GM12891 (cell line): ENCODE measurements at places on chromosomes 3 and 15.

- no peak for DNase-seq
These were observed 2.2 kb downstream of the SECISBP2L start for GRCh38 chr15:49044002-49044401.

GRCh38 chr3:31704591-31705179 lies 172.0 kb downstream of the STT3B start:
- DNase-seq: no peak

- no peak for DNase-seq
These were observed 45.8 kb downstream of the KLF15 start for GRCh38 chr3:126311338-126311978.

DNA sequence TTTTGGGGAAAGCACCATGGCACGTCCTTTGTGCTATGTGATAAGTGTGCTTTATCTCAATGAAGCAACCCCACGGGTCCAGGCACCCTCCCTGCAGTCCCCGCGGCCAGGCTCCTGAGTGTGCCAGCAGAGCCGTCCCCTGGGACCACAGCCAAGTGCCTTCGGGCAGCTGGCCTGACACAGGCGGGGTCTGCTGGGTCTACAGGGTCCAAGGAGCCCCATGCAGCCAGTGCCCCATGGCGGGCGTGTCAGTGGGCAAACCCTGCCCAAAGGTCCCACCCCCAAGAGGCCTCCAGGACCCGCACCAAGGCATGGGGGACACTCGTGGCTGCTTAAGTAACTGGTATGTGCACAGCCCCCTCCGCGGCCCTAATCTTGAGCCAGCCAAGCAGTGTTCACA lies 35.3 kb downstream of the KLHL25 start:
- DNase-seq: no peak

DNA sequence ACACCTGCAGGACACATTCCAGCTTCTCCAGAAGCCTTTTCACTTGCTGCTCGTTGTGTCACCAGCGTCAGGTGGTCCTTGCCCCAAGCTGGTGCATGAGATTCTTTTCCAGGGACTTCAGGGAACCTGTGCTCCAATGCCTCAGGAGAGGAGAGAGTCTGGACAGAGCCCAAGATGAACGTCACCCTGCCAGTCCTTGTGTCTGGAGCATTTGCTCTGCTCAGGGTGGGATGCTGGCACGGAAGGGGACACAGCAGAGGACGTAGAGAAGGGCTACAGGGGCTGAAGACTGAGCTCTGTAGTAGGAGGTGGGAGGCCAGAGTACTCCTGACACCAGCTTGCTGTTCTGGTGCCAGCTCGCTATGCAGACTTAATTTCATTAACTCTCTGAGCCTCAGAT lies 262.1 kb downstream of the XXYLT1 start:
- DNase-seq: no peak

- DNase-seq: no peak
These were observed 685.7 kb downstream of the MECOM start for GRCh38 chr3:168977716-168978374.

DNA sequence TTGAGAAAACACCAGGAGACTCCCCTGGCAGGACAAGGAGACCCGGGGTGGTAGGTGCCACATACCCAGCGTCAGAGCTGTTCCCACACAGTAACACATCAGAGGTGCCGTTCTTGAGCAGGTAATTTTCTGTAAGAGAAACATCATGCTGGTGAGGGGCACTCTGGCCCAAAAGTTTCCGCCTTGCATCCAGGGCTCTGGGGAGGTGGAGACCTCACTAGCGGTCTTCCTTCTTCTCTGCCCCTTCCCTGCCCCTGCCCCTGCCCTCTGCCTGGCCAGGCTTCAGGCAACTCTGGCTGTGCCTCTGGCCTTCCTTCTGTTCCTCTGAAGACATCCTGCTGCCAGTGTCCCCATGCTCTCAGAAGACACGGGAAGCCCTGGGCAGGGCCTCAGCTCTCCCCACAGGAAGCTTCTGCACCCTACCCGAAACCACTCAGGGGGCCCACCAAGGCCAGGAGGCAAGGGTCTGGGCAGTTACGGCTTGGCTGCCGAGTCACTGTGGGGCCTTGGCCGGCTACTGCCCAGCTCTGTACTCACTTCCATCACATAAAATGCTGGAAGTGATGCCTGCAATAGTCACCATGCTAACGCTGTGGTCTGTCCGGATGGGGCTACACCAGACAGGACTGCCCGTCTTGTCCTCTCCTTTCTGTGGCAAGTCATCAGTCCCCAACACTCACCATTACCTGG lies 41.3 kb downstream of the SCN5A start:
- DNase-seq: no peak

GRCh38 chr3:171226794-171227193 lies 200.3 kb upstream of the SLC2A2 start:
- DNase-seq: no peak

DNA sequence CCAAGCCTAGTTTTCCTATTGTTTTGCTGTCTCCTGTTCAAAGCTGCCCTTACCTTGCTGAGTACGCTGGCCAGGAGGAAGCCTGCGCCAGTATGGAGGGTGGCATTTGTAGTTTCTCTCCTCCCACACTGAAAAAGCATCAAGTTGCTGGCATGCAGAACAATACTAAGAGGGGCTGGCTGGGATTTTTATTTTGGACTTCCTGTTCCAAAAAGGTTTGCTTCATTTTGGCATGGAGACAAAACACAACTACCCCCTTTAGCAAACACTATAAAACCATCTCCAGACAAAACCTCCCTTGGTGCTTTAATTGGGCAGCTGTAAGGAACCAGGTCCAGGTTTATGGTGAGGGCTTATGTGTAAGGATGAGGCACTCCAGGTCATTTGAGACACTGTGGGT lies 457.6 kb downstream of the PDCD6IP start:
- DNase-seq: no peak

DNA sequence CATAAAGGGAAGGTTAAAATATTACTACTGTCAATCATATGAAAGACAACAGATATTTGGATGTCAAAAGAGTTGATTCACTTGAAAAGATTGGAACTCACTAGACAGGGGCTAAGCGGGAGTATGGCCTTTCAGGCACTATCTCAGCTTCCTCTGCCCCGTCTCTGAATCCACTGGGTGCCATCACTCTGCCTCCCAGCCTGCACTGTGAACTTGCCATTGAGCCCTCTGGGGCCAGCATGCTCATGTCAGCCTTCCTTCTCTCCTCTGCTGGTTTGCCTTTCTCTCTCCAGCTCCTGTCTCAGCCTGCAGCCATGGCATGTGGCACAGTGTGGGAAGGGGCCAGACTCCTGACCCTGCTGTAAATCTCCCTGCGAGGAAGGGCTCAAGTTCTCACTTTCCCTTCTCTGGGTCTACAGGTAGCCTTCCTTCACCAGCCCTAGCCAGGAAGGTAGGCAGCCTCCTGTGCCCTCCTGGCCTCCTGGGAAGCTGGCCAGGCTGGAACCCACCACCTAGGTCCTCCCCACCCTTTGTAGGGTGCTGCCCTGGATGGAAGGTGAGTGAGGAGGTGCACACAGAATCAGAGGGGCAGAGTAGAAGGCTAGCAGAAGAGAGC lies 54.0 kb upstream of the SLCO2A1 start:
- no peak for DNase-seq

GRCh38 chr3:148816981-148817525 lies 10.6 kb upstream of the CPB1 start:
- no peak for DNase-seq
